ENCODE measurements at places on chromosomes 5 and 9. TPM values are rescaled to one million over a fixed set of nuclear protein-coding genes. Genes with fewer than 3 reads are reported as not detected.

OSMR gene
- total RNA-seq, result 9.9 TPM

PRPF4 gene
- total RNA-seq, result 11.7 TPM

GRCh38 chr5:58940446-58940845 is 357.6 kb downstream of the RAB3C start:
- DNase-seq, result no peak

GRCh38 chr9:114131808-114132549 is 23.4 kb upstream of the COL27A1 start:
- no peak for DNase-seq

DNA sequence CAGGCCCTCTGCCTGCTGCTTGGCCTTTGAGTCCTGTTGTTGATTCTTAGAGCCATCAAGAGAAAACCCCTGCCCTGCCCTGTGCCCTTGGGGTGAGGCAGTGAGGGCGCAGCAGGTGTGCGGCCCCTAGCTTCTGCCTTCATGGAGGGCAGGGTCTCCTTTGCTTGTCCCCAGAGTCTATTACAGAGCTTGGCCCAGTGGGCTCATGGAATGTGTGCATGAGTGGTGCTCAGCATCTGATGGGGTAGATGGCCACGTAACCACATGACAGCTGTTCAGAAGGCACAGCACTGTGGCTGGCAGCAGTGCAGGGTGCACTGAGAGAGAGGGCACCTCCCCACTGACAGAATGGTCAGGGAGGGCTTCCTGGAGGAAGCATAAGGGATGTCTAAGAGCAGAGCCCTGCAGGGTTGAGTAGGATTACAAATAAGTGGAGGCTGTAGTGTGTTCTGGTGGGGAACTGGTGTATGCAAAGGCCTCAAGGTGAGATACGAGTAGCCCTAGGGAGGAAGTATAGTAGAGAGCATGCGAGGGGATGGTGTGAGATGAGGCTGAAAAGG is 70.8 kb downstream of the MACROH2A1 start:
- no peak for DNase-seq

- no peak for DNase-seq
Measured at GRCh38 chr9:97963232-97963631, 19.9 kb upstream of the ANP32B start.
